Neural progenitor cell (in vitro differentiated cells): ENCODE measurements at places on chromosomes 6 and 20.

GRCh38 chr20:17878912-17879602, 89.5 kb downstream of the SNX5 start:
- no peak for DNase-seq

DNA sequence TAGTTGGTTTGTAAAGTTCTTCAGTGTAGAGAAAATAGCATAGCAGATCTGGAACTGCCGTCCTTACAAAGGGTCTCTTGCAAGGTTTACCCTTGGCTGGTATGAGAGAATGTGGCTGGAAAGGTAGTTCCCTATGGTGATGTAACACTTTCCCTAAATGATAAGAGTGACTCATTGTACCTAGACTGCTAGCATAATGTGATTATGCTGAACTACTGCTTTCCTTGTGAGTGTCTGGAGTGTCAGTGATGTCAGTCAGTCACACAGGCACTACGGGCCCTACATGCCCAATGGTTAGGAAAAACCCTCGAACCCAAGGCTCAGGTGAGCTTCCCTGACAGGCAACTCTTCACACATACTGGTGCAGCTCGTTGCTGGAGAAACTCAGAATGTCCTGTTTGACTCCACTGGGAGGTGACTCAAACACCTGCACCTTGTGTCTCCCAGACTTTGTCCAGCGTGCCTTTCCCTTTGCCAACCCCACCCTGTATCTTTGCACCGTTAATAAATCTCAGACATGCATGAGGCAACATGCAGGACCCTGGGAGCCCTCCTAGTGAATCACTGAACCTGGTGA, 28.4 kb upstream of the LY86 start:
- DNase-seq = no peak

GRCh38 chr6:72348926-72349325, 272.9 kb upstream of the KCNQ5 start:
- DNase-seq = no peak

DNA sequence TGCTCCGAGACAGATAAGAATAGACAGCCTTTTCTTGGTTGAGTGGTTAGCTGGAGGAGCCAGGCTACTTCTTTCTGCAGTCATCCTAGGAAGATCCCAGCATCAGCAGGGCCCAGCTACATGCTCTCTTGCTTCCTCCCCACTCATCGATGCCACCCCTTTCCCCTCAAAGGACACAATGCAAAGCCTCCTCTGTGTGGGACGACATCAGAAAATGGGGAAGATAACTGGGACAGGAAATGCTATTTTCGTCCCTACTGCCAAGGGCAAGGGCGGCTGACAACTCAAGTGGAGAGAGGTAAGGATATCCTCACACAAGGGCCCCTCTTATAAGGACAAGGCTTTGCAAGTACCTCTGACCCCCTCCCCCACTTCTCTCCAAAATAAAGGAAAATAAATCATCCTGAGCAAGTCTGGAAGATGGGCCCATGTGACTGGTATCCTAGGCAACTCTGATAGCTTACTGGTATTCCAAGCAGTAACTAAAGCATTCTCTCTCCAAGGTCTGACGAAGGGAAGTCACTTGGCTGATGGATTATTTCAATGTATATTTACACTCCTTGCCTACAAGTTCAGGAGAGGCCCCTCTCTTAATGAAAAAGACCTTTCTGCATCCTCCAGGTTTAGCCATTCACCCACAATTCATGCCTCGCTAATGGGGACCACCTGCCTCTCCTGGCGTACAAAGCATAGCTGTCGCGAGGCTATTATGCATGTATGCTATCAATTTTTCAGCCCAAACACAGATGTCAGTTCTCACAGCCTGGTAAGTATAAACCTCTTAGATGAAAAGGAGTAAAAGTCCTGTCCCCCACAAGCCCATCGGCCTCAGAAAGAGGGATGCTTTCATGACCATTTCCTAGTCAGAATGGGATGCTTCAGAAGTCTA, 11.3 kb downstream of the ELMO2 start:
- no peak for DNase-seq

GRCh38 chr6:149472241-149472640, 12.6 kb downstream of the ZC3H12D start:
- no peak for DNase-seq

- peak; percentile 81 for DNase-seq
Observed at GRCh38 chr20:39268981-39269461, 306.9 kb downstream of the DHX35 start.

DNA sequence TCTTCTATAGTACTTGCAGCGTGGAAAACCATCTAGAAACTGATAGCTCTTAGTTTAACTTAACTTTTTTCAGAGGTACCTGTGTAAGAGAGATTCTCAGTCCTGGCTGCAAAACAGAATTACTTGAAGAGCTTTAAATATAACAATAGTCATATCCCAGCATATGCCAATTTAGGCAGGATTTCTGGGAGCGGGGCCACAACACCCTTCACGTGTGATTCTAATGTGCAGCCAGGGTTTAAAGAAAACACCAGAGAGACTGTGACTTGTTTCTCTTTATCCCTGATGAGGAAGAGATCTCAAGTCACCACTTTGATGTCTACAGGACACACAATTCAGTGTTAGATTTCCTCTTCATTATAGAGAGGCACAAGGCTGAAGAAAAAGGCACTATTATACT, 103.7 kb downstream of the PDSS2 start:
- no peak for DNase-seq

GRCh38 chr20:48983423-48984400, 62.2 kb downstream of the ARFGEF2 start:
- DNase-seq = no peak

- no peak for DNase-seq
Observed at GRCh38 chr20:58698741-58699622, 6.4 kb downstream of the NPEPL1 start.

DNA sequence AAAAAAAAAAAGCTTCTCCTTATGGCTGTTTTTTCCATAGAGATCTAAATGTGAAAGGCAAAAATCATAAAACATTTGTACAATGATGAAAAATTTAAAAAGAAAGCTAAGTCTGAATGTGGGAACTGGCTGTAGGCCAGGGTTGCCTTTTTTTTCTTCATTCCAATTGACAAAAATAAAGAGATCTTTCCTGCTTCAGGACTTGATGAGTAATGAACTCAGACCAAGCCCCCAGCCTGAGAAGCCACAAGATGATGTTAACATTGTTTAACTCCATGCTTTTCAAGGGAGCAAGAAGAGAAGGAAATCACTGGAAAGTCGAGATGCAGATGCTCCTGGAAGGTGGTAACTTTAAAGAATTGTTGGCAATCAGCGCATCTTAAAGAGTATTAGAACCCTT, 41.4 kb downstream of the TRMT6 start:
- DNase-seq = no peak

DNA sequence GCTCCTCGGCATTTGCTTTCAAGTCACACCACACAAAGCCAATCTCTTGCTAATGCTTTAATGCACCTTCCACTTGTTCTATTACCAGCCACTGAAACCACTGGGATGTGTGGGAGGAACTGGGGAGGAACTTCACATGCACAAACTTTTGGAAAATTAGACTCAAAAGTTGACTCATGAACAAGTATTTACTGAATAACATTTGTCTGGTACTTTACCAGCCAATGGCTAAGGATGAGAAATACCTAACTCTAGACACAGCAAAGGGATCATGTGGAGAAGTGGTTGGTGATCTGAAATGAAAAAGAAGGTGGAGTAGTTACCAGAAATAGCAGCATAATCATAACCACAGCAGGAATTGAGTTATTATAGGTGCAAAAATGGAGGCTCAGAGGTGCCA, 554.0 kb upstream of the NOX3 start:
- DNase-seq = no peak
